ENCODE measurements at places on chromosomes 11 and 22. TPM values are rescaled to one million over a fixed set of nuclear protein-coding genes. Genes with fewer than 3 reads are reported as not detected.

KDM4E gene
- total RNA-seq, result not detected

PLEKHB1 gene
- 10.6 TPM for total RNA-seq

AGBL2 gene
- total RNA-seq, result 5.6 TPM

SGSM1 gene
- total RNA-seq, result 0.09 TPM

PDGFB gene
- 0.35 TPM for total RNA-seq

MED15 gene
- total RNA-seq, result 145 TPM

PHOX2A gene
- not detected for total RNA-seq

- no peak for DNase-seq
- H3K4me3 ChIP-seq, result no peak overlapping the region
- peaks cover 2% of the 10 kb centered on the region for H3K36me3 ChIP-seq
- H3K4me1 ChIP-seq, result peaks cover 15% of the 10 kb centered on the region
- peaks cover 9% of the 10 kb centered on the region for H3K27me3 ChIP-seq
Measured at GRCh38 chr11:68845351-68846002, 3.8 kb upstream of the CPT1A start.

DNA sequence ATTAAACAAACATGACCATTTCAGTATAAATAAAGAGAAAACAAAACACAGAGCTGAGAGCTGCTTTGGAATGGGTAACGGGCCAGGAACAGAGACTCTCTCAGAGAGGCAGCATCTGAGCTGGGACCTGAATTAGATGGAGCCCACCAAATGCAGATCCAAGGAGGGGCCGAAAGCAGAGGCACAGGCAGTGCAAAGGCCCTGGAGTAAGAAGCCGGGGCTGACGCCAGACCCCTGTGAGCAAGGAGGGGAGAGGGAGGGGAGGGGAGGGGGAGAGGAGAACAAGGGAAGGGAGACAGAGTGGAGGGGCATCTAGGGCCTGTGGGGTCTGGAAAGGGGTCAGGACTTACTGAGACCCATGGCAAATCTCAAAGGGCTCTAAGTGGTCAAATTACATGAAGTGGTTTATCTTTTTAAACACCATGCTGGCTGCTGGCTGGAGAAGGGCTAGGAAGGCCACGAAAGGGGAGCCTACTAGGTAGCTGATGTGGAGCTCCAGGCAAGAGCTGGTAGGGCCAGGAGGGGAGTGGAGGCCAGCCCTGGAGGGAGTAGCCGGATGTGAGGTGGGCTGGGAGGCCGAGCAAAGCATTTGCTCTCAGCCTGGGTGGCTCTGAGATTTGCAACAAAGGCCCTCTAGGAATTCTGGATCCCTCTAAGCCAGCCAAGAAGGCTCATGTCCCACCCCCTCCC lies 3.2 kb downstream of the OSBPL5 start:
- peaks cover 2% of the 10 kb centered on the region for H3K4me1 ChIP-seq
- no peak for DNase-seq
- peaks cover 36% of the 10 kb centered on the region for H3K27me3 ChIP-seq

DNA sequence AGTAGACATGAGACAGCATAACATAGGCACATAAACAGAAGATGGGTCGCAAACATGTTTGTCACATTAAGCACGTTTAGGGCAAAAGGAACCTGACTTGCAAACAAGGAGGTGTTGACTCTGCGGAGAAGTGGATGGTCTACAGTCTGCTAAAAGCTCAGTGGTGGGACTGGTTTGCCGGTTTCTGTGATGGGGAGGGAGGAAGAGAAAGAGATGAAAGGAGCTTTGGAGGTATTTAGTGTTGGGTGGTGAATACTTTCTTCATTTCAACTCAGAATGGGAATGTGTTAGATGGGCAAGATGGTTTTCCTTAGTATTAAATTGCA lies 191.4 kb upstream of the SORL1-AS1 start:
- H3K4me1 ChIP-seq, result no peaks in the 10 kb centered on the region
- H3K4me3 ChIP-seq, result no peak overlapping the region
- DNase-seq, result no peak
- H3K36me3 ChIP-seq, result no peaks in the 10 kb centered on the region

- no peaks in the 10 kb centered on the region for H3K36me3 ChIP-seq
- no peaks in the 10 kb centered on the region for H3K27me3 ChIP-seq
- no peak overlapping the region for H3K27ac ChIP-seq
- no peaks in the 10 kb centered on the region for H3K4me1 ChIP-seq
- H3K4me3 ChIP-seq, result no peak overlapping the region
Measured at GRCh38 chr11:93967258-93967657, 53.9 kb upstream of the HEPHL1 start.

DNA sequence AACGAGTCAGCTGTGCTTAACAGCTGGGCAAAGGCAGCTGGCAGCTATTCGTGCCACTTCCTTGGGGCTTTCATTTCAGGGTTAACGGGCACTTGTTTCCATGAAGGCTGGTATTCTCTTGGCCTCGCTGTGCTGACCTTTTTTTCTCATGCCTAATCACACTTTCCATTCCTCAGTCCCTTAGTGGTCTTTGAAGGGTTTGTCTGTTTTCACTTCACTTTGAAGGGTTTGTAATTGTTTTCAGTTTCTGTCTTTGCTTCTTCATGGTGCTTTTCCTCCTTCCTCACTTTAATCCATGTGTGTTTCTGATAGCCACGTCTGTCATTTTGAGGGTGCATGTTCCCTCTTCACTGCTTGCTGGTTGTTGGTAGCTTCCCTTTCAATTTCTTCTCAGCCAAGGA lies 24.6 kb downstream of the PPIL2 start:
- H3K4me3 ChIP-seq, result no peak overlapping the region
- peaks cover 19% of the 10 kb centered on the region for H3K4me1 ChIP-seq
- DNase-seq, result no peak

DNA sequence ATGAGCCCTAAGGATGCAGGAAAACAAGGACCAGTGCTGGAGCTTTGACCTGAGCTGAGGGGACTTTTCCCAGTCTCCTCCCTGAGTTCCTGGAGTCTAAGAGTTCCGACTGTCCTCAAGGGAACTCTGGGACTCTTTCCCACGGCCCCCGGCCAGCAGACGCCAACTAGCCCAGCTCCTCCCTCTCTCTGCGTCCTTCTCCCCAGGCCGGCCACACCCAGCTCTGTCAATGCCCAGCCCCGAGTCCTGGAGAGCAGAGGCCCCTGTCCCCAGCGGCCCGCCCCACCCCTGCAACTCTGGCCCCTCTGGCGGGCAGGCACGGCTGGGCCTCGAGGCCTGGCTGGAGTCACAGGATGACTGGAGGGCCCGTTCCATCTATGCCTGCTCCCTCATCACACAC lies 29.8 kb downstream of the NECTIN1 start:
- H3K27me3 ChIP-seq, result peaks cover 4% of the 10 kb centered on the region
- H3K4me1 ChIP-seq, result peaks cover 8% of the 10 kb centered on the region
- no peak overlapping the region for H3K27ac ChIP-seq

DNA sequence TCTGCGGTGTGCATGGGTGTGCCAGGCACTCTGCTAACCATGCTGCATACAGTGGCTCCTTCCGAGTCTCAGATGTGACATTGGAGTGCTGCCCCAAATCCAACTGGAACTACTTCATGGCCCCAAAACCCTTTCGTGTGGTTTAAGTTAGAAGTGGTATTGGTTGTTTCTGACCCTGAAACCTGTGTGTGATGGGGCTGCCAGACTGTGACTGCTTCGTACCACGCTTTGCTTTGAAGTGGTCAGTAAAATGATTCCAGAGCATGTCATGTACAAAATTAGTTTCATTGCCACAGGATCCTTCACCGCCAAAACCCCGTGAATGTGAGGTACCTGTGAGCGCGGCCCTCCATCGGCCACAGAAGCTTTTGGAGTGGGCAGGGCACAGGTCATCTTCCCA lies 142.2 kb downstream of the WNT7B start:
- H3K27ac ChIP-seq, result no peak overlapping the region
- no peaks in the 10 kb centered on the region for H3K36me3 ChIP-seq
- H3K4me1 ChIP-seq, result no peaks in the 10 kb centered on the region
- H3K27me3 ChIP-seq, result no peaks in the 10 kb centered on the region

DNA sequence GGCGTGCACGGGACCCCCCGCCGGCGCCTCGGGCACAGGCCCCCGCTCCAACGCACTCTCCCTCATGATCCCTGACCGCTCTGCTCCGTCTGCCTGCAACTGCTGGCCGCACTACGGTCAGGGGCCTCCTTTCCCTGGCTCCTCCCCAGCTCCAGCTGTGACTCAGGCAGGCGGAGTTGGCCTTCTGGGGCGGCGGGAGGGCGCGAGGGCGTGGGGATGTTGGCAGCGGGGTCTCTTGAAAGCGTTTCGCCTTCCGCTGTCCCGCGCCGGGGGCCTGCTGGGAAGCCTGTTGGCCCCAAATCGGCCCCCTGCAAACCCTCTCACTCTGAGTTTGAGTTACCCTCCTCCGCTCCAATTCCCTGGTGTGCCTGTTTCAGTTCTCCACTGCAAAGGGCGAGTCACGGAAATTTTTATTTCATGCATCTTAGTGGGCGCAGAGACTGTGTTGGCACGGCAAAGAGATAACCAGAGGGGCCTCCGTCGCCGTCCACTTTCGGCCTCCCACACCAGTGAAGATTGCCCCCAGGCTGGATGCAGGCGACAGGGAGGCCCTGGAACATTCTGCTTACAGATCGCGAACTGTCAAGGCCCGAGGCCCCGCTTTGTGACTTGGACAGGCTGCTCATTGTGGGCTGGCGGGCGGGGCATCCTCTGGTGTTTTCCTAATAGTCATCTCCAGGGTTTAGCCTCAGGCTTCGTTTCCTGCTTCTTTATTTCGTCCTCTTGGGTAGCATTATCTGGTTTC lies at the start of gene CAVIN3:
Gene CAVIN3 (minus strand): TSS at position 91 of the 745 bp plus-strand sequence. CDS start 25 bp downstream, at position 66.
- H3K27ac ChIP-seq, result peak within 1 kb of the TSS; percentile 86
- H3K4me3 ChIP-seq, result peak within 1 kb of the TSS; percentile 71
- DNase-seq, result peak; percentile 91

GRCh38 chr11:78349114-78349513 lies 68.5 kb downstream of the GAB2 start:
- no peak overlapping the region for H3K27ac ChIP-seq
- H3K27me3 ChIP-seq, result no peaks in the 10 kb centered on the region
- no peak for DNase-seq
- peaks cover 20% of the 10 kb centered on the region for H3K36me3 ChIP-seq
- peaks cover 48% of the 10 kb centered on the region for H3K4me1 ChIP-seq
- no peak overlapping the region for H3K4me3 ChIP-seq

DNA sequence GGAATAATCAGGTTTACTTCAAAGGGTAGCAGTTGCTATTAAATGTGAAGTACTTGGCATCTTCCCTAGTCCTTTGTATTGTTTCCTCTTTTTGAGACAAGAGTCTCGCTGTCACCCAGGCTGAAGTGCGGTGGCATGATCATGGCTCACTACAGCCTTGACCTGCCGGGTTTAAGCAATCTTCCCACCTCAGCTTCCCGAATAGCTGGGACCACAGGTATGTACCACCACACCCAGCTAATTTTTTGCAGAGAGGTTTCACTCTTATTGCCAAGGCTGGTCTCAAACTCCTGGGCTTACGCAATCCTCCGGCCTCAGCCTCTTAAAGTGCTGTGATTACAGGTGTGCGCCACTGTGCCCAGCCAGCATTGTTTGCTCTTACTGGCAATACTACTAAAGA lies 36.2 kb upstream of the RAPSN start:
- peaks cover 13% of the 10 kb centered on the region for H3K4me1 ChIP-seq
- no peak overlapping the region for H3K27ac ChIP-seq
- H3K4me3 ChIP-seq, result no peak overlapping the region
- peaks cover 56% of the 10 kb centered on the region for H3K36me3 ChIP-seq
- H3K27me3 ChIP-seq, result no peaks in the 10 kb centered on the region

- no peak overlapping the region for H3K4me3 ChIP-seq
- no peaks in the 10 kb centered on the region for H3K36me3 ChIP-seq
- peaks cover 12% of the 10 kb centered on the region for H3K4me1 ChIP-seq
- peaks cover 79% of the 10 kb centered on the region for H3K27me3 ChIP-seq
- H3K27ac ChIP-seq, result no peak overlapping the region
Measured at GRCh38 chr22:19769393-19769715, 8.8 kb downstream of the TBX1 start.

GRCh38 chr11:20156280-20156875 lies 3.9 kb downstream of the DBX1 start:
- H3K4me1 ChIP-seq, result peaks cover 7% of the 10 kb centered on the region
- peaks cover 9% of the 10 kb centered on the region for H3K36me3 ChIP-seq
- peak overlapping the region; percentile 35 for H3K4me3 ChIP-seq

DNA sequence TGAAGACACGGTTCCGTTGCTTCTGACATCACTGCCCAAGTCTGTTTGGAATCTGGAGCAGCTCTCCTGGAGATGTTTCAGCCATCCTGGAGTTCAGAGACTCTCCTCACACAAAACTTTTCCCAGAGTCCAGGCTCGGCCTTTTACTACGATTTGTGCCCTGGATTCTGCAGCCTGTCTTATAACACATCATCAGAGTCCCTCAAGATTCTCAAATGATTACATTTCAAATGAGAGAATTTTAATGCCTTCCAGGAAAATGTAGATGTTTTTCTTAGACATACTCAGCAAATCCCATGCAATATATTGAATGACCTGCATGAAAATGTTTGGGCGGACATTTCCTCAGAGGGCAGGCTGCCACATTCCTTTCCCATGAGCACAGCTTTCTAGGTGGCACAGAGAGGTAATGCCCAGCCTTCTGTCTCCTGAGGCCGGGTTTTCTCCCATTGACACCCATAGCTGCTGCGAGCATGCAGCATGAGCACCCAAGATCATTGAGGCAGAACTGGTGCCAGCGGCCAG lies 129.1 kb downstream of the SNX19 start:
- no peak overlapping the region for H3K4me3 ChIP-seq
- no peaks in the 10 kb centered on the region for H3K36me3 ChIP-seq
- H3K4me1 ChIP-seq, result no peaks in the 10 kb centered on the region
- no peak overlapping the region for H3K27ac ChIP-seq
- DNase-seq, result no peak

GRCh38 chr11:44611687-44612434 lies 46.4 kb downstream of the CD82 start:
- H3K27ac ChIP-seq, result peak overlapping the region; percentile 85
- peaks cover 24% of the 10 kb centered on the region for H3K36me3 ChIP-seq
- H3K27me3 ChIP-seq, result no peaks in the 10 kb centered on the region
- H3K4me3 ChIP-seq, result no peak overlapping the region

DNA sequence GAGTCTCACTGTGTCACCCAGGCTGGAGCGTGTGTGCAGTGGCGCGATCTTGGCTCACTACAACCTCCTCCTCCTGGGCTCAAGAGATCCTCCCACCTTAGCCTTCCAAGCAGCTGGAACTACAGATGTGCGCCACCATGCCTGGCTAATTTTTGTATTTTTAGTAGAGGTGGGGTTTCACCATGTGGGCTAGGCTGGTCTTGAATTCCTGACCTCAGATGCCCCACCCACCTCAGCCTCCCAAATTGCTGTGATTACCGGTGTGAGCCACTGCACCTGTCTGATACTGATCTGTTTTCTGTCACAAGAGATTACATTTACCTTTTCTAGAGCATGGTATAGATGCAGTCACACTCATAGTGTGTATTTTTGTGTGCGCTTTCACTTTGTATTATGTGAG lies 11.6 kb downstream of the ATG13 start:
- no peaks in the 10 kb centered on the region for H3K27me3 ChIP-seq
- peaks cover 18% of the 10 kb centered on the region for H3K36me3 ChIP-seq
- H3K4me3 ChIP-seq, result no peak overlapping the region
- H3K27ac ChIP-seq, result no peak overlapping the region
- peaks cover 13% of the 10 kb centered on the region for H3K4me1 ChIP-seq

GRCh38 chr11:13384908-13385640 lies 77.9 kb downstream of the BTBD10 start:
- DNase-seq, result peak; percentile 47
- peaks cover 45% of the 10 kb centered on the region for H3K36me3 ChIP-seq
- H3K27ac ChIP-seq, result peak overlapping the region; percentile 47
- no peak overlapping the region for H3K4me3 ChIP-seq

GRCh38 chr11:64268025-64268892 lies 16.2 kb downstream of the BAD start:
- peaks cover 2% of the 10 kb centered on the region for H3K36me3 ChIP-seq
- no peak for DNase-seq
- H3K4me1 ChIP-seq, result peaks cover 30% of the 10 kb centered on the region
- no peaks in the 10 kb centered on the region for H3K27me3 ChIP-seq
- peak overlapping the region; percentile 89 for H3K4me3 ChIP-seq

GRCh38 chr11:62547691-62548281 lies 1.2 kb upstream of the AHNAK start:
- DNase-seq, result no peak
- H3K4me3 ChIP-seq, result peak overlapping the region; percentile 98
- H3K27me3 ChIP-seq, result peaks cover 26% of the 10 kb centered on the region
- H3K36me3 ChIP-seq, result peaks cover 12% of the 10 kb centered on the region
- H3K4me1 ChIP-seq, result peaks cover 55% of the 10 kb centered on the region

Data from activated CD8-positive, alpha-beta memory T cell treated with anti-CD3 and anti-CD28 coated beads, Interleukin-2, amount 10 ng/mL, durations not matched to agents 7 days and 5 days (primary cell).